ENCODE measurements at places on chromosomes 16 and 17. TPM values are rescaled to one million over a fixed set of nuclear protein-coding genes. Genes with fewer than 3 reads are reported as not detected.

GRCh38 chr16:27222249-27223225 is 19.2 kb downstream of the KDM8 start:
- no peak overlapping the region for H3K4me3 ChIP-seq
- peak overlapping the region; percentile 68 for H3K27ac ChIP-seq
- peaks cover 17% of the 10 kb centered on the region for H3K4me1 ChIP-seq

GRCh38 chr17:77501101-77501566 is 360.4 kb downstream of the SEC14L1 start:
- H3K27me3 ChIP-seq: no peaks in the 10 kb centered on the region
- no peaks in the 10 kb centered on the region for H3K4me1 ChIP-seq
- peak; percentile 63 for DNase-seq
- no peak overlapping the region for H3K27ac ChIP-seq

GRCh38 chr17:45581860-45582259 is 91.3 kb upstream of the PLEKHM1 start:
- no peak for DNase-seq
- no peak overlapping the region for H3K4me3 ChIP-seq
- H3K36me3 ChIP-seq: no peaks in the 10 kb centered on the region
- no peak overlapping the region for H3K27ac ChIP-seq
- peaks cover 12% of the 10 kb centered on the region for H3K4me1 ChIP-seq
- H3K27me3 ChIP-seq: no peaks in the 10 kb centered on the region

The CENPV gene
- 10.4 TPM for total RNA-seq

DNA sequence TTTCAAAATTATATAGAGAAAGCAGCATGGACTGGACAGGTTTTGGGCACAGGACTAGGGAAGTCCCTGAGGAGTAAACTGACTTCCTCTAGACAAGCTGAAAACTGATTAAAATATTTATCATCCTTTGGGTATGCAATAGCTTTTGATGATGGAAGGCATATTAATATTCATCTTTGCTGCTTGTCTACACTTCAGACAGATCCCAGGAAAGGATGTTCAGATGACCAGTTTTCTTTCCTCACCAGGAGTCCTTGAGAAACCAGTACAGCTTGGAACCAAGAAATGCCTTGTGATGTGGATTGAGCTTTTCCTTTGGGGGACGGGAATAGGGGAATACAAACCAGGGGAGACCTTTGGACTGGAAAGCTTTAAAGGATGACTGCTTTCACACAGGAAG is 195.5 kb downstream of the FTO start:
- H3K36me3 ChIP-seq: no peaks in the 10 kb centered on the region
- H3K4me3 ChIP-seq: no peak overlapping the region
- DNase-seq: no peak
- H3K4me1 ChIP-seq: peaks cover 4% of the 10 kb centered on the region
- H3K27me3 ChIP-seq: no peaks in the 10 kb centered on the region

The C17orf50 gene
- total RNA-seq: not detected

The KCNH6 gene
- total RNA-seq: not detected

- H3K4me1 ChIP-seq: no peaks in the 10 kb centered on the region
- H3K4me3 ChIP-seq: no peak overlapping the region
- H3K27me3 ChIP-seq: peaks cover 9% of the 10 kb centered on the region
- H3K36me3 ChIP-seq: no peaks in the 10 kb centered on the region
These were observed 5.8 kb downstream of the PRSS22 start for GRCh38 chr16:2852003-2852730.

Measured in upper lobe of right lung (tissue), 1 donor.